Activated naive CD8-positive, alpha-beta T cell treated with anti-CD3 and anti-CD28 coated beads, Interleukin-2, amount 50 U/mL, for 16 hours (primary cell): ENCODE measurements at places on chromosomes 4 and X.

GRCh38 chr4:152684007-152684406 lies 4.2 kb upstream of the TMEM154 start:
- no peak for DNase-seq

DNA sequence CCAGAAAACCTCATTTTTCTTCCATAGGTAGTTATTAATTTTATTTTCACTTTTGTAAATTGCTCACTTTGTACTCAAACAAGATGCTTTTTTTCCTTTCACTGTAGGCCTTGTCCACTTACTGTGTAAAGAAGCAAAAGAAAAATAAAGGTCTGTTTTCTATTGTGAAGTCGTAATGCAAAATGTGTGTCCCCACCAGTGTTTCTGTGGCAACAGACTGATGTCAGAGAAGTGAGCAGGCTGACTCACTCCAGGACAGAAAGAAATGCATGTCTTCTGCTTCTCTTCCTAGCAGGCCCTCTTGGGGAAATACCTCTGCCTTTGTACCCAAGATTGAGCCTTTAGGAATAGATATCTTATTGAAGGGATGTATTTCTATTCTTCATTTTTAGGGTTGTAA lies 30.3 kb downstream of the INPP4B start:
- no peak for DNase-seq

DNA sequence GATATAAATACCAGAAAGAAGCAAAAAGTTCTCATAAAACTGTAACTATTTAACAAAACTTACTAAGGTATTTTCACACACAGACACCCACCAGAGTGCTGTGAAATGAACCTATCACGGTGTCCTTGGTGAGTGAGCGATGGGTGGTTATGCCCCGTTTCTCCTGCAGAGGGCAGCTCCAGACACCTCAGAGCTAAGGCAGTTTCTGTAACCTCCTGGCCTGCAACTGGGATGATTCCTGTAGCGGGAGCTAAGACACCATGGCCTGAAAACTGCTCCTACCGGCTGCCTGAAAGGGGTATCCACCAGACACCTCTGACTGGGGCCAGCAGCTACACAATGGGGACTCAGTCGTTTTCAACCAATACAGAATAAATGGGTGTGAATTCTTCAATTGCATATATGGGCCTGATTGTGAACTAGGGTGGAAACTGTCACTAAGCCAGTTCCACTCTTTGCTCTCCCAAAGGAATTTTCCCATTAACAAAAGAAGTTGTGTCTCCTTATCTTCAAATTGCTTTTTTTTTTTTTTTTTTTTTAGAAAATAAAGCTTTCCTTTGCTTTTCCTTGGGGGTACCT lies 2375.8 kb upstream of the TENM3 start:
- no peak for DNase-seq

DNA sequence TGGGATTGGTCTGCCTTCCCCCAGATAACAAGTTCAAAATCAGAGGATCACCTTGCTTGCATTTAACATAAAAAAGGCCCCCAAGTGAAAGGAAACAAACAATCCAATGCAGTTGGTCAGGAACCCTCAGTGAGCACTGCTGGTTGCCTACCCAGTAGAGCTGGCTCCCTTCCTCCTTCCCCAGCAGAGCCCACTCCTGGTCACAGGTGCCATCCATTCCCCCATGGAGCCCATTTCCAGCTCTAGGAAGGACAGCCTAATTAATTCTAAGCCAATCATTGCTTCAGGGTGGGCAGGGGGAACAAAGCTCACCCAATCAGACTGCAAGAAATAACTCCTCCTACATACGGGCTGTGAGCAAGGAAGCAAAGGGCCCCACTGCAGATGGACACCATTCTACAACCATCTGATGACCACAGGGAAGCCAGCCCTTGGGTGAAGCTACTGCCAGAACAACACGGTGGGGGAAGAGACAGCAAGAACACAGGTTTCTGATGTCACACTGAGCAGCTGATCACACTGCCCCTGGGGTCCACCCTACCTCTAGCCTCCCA lies 86.5 kb downstream of the SH3KBP1 start:
- DNase-seq: no peak

GRCh38 chr4:25797136-25797535 lies 65.7 kb downstream of the SEL1L3 start:
- no peak for DNase-seq

GRCh38 chrX:8672176-8672575 lies 59.8 kb downstream of the ANOS1 start:
- no peak for DNase-seq

DNA sequence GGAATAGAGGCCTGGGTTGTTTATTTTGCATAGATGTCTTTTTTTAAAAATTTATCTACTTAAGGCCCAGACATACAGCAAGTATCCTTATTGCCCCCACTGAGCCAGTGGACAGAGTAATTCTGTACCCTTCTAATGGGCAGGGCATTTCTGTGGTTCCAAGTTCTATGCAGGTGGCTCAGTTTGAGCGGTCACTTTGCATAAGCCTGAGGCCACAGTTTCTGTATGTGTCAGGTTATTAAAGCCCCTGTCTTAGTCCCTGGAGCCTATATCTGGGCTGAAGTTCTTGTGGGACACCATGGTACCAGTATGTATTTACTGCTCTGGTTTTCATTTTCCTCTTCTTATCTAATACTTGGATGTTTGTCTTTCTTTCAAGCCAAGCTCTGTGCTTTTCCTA lies 168.8 kb downstream of the MID1IP1 start:
- no peak for DNase-seq

- DNase-seq: no peak
Measured at GRCh38 chrX:9308426-9308825, 156.4 kb upstream of the TBL1X start.

- DNase-seq: no peak
Measured at GRCh38 chr4:22672944-22673343, 19.8 kb upstream of the GBA3 start.

DNA sequence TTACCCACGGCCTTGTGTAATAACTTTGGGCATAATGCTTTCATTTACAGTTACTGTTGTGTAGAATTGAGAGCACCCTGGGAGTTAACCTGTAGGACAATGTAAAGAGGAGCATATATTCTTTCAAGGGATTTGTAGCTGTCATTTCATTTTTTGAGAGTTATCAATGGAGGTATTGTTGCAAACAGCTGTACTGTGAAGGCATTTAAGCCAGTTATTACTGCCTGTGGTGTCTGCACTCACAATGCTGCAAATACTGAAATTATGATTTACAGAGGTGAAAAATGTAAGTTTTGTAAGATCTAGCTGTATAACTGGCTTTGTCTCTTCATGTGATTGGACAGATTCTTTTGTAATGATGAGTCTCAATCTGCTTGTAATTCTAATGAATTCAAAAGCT lies 131.5 kb upstream of the FAT1 start:
- DNase-seq: no peak

DNA sequence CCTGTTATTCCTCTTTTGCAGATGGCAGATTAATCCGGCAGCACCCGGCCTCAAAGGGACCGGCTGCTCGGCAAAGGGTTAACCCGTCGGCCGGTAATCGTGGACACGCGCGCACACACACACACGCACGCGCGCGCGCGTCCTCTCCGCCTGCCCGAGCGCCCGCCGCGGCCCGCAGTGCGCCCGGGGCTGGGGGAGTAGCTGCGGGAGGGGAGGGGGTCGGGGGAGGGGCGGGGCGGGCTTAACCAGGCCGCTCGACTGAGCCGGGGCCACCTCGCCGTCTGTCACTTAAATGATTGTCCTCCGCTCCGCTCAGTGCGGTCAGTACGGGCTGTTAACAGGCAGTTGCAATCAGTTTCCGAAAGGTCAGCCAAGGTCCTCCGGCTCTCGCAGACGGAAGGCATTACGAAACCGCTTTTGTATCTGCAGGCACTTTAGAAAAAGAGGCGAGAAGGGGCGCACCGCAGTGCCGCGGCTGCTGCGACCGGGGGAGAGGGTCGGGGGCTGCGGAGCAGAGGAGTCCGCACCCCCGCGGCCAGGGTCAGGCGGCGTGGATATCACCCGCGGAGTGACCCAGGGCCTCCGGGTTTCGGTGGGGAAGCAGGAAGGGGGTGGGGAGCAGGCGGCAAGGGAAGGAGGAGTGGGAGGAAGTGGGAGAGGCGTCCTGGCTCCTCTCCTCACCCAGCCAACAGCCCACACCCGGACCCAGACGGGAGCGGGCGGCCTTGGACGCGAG lies 57.3 kb upstream of the BCOR start:
- DNase-seq: no peak

DNA sequence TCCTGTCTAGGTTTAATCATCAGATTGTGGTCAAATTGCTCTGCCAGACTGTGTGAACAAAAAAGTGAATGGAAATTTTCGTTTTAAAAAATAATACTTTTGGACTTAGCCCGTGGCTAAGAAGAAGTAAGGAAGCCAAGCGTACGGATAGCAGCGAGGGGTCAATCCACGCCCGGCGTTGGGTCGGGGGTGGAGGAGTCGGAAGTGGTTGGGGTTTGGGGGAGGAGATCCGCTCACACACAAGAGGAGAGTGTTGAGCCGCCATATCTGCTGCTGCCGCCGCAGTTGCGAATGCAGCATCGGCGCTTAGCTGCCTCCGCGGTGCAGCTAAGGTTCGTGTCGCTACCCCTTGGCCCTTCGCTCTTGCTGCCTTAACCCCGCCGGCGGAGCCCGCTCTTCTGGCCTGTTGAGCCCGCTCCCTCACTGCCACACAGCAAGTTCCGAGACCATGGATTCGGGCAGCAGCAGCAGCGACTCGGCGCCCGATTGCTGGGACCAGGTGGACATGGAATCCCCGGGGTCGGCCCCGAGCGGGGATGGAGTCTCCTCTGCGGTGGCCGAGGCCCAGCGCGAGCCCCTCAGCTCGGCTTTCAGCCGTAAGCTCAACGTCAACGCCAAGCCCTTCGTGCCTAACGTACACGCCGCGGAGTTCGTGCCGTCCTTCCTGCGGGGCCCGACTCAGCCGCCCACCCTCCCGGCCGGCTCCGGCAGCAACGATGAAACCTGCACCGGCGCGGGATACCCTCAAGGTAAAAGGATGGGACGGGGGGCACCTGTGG lies at the start of gene GSPT2:
Gene GSPT2, plus strand, starts transcription at position 264 of the 779 bp plus-strand sequence. Its CDS starts 185 bp downstream, at position 449.
- DNase-seq: peak; percentile 13

- no peak for DNase-seq
Measured at GRCh38 chr4:69738872-69739271, 21.5 kb downstream of the SULT1B1 start.

- DNase-seq: no peak
Measured at GRCh38 chr4:172392741-172393140, 579.5 kb downstream of the GALNTL6 start.

GRCh38 chr4:23390246-23390645 lies 499.6 kb downstream of the PPARGC1A start:
- no peak for DNase-seq
